ENCODE measurements at places on chromosomes 6 and 20.

DNA sequence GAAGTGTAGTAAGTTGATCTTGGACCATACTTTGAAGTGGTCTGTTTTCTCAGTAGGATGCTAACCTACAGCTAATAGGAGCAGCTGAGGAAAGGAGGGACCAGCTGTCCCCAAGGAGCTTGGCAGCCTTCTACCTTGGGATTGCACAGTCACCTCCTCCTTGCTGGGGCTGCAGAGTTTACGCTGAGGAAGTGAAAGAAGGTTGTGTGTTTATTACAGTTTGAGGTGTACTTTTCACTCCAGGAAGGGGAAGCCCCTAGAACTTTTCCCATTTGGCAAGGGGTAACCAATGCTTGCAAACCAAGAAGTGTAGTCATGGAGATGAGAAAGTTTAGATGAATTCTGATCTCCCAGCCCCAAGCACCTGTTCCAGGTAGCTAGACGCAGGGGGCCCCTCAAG, 58.8 kb downstream of the BMP6 start:
- DNase-seq: no peak

DNA sequence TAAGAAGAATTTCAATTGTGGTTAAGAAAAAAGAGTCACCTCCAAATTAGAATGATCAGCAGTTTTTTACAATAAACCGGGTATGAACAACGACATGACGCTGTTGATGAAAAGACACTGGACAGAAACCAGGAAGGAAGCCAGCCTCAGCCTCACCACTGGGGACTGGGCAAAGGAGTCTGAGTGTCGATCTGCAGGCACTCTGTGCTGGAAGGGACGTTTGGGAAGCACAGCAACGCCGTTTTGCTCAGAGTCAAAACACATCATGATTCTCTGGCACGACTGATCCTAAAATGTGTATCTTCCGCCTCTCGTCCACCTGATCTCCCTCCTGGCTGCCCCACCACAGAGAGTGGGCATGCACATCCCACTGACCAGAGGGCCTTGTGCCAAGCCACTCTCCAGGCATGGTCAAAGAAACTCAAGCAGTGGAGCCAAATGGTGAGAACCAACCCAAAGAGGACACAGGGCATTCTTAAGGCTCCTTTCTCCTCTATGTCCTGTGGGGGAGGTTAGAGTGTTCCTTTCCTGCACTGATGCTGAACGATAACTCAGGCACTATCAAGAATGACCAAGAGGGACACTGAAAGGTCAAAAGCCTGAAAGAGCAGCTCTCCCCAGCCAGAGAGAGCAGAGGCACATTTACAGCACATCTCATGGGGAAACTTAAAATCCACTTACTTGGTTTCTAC, 68.8 kb downstream of the AGPAT4 start:
- no peak for DNase-seq

DNA sequence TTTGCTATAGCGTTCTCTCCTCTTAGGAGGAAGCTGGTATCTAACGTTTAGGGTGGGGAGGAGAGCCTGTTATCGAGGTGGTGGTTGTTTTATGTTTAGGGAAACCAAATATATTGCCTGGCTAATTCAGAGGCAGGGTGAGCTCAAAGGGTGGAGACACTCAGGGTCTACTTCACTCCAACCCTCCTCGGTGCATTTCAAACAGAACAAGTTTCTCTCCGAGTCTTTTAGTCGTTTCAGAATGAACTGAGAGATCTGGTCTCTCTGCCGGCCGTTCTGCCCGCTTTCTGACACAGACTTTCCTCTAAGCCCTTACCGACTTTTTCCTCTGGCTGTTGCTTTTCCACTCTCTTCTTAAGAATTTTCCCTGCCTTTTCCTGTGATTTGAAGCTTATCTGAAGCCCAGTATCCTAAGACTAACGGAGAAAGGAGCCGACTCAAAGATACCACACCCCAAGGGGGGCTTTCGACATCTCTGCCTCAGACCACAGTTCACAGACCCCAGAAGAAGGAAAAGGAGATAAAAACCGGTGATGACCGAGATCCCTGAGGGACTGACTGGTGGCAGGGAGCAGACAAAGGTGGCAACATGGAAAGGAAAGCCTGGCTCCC, 865 bp downstream of the STK38 start:
- no peak for DNase-seq

- DNase-seq: no peak
Measured at GRCh38 chr20:37244572-37244957, 17.0 kb downstream of the GHRH start.

GRCh38 chr6:110322874-110323242, 35.3 kb downstream of the METTL24 start:
- no peak for DNase-seq

- DNase-seq: no peak
Measured at GRCh38 chr6:155495011-155495768, 39.6 kb upstream of the NOX3 start.

- DNase-seq: no peak
Measured at GRCh38 chr6:149891259-149891658, 6.7 kb downstream of the RAET1E start.

- DNase-seq: no peak
Measured at GRCh38 chr6:36949636-36950035, 4.9 kb upstream of the PI16 start.

Data from NCI-H2107 (cell line).